Stimulated activated CD4-positive, alpha-beta T cell treated with anti-CD3 and anti-CD28 coated beads, TNF-alpha, amount 100 ng/mL, for 1 hour (primary cell): ENCODE measurements at places on chromosomes 4 and X.

- DNase-seq = no peak
These were observed 569.3 kb upstream of the DIPK2B start for GRCh38 chrX:45769761-45770582.

GRCh38 chrX:147174591-147174990, 360.0 kb upstream of the CXorf51A start:
- no peak for DNase-seq

GRCh38 chrX:114930227-114930626, 87.2 kb downstream of the IL13RA2 start:
- DNase-seq = no peak

- DNase-seq = no peak
These were observed at the start of gene INPP4B for GRCh38 chr4:142846108-142846728. INPP4B (minus strand) TSS chr4:142846301.
